Jurkat, Clone E6-1 (cell line): ENCODE measurements at places on chromosomes 16 and 17.

GRCh38 chr16:69328854-69329316 lies 1.5 kb downstream of the PDF start:
- DNase-seq: no peak

- no peak for DNase-seq
Measured at GRCh38 chr16:66207883-66208265, 158.6 kb upstream of the CDH5 start.

DNA sequence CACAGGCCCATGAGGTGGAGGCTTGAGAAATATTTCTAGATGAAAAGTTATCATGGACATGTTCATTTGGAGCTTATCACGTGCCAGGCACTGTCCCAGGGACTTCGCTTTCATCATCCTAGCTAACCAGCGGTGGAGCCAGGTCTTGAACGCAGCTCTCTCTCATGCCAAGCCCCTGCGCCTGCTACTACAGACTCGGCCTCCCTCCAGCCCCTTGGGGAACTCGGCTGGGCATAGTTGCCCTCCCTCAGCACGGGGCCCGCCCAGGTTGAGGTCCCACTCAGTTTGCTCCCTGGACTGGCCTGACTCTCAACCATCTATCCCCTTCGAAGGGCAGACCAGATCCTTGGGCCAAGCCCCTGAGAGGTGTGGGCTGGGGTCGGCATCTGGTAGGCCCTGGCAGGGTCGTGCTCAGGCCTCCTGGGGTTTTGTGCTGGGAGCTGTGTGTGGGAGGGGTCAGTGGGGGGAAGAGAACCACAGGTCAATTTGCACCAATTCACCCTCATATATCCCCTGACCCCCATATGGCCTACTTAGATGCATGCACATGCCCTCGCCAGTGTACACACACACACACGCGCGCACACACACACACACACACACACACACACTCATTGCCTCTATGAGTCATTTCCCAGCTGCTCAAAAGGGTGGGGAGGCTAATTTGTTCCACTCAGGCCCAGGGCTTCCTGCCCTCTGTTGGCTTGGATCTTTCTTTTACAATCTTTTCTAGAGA lies 12.1 kb upstream of the SCN4A start:
- no peak for DNase-seq

DNA sequence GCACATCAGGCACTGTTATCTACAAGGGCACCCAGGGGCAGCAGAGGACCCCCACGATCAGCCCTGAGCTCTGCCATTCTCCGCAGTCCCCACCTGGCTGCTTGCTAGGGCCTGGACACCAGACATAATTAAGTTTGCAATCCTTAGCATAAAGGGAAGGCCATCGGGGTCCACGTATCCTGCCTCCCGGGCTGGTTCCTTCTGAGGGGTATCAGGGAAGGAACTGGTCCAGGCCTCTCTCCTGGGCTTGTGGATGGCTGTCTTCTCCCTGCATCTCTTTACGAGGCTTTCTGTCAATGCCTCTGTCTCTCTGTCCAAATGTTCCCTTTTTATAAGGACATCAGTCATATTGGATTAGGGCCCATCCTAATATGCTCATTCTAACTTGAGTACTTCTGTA lies 77.8 kb downstream of the CYLD start:
- no peak for DNase-seq

DNA sequence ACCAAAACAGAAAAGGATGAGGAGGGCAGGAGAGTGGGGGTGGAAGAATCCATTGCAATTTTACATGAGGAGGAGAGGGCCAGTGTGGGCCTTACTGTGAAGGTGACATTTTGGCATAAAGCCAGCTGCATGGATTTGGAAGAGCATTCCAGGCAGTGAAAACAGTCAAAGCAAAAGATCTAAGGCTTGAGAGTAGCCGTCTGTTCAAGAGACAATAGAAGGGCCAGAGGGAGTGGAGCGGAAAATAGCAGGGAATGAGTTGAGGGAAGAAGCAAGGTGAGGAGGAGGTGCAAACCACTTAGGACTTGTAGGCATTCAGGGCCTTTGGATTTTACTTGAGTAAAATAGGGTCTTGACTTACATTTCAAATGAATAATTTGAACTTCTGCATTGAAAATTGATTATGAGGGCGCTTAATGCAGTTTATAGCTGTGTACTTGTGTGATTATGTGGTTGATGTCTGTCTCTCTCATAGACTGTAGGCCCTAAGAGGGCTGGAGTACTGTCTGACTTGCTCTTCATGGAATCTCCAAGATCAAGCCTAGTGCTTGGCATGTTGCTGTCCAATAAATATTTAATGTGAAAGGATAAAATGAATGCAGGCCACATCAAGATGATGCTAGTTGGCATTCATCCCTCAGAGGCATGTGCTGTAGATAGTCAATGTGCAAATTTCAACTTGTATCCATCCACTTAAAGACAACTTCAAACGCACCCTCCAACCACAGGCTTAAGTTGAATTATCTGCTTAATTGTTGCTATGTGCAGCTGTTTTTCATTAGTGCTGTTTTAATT lies 772.1 kb upstream of the RBFOX1 start:
- DNase-seq: no peak

DNA sequence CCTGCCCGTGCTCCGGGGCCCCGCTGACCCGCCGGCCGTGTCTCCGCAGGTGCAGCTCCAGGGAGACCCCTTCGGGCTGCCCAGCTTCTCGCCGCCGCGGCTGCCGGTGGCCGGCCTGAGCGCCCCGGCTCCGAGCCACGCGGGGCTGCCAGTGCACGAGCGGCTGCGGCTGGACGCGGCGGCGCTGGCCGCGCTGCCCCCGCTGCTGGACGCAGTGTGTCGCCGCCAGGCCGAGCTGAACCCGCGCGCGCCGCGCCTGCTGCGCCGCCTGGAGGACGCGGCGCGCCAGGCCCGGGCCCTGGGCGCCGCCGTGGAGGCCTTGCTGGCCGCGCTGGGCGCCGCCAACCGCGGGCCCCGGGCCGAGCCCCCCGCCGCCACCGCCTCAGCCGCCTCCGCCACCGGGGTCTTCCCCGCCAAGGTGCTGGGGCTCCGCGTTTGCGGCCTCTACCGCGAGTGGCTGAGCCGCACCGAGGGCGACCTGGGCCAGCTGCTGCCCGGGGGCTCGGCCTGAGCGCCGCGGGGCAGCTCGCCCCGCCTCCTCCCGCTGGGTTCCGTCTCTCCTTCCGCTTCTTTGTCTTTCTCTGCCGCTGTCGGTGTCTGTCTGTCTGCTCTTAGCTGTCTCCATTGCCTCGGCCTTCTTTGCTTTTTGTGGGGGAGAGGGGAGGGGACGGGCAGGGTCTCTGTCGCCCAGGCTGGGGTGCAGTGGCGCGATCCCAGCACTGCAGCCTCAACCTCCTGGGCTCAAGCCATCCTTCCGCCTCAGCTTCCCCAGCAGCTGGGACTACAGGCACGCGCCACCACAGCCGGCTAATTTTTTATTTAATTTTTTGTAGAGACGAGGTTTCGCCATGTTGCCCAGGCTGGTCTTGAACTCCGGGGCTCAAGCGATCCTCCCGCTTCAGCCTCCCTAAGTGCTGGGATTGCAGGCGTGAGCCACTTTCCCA lies 5.9 kb downstream of the CTF1 start:
- no peak for DNase-seq

DNA sequence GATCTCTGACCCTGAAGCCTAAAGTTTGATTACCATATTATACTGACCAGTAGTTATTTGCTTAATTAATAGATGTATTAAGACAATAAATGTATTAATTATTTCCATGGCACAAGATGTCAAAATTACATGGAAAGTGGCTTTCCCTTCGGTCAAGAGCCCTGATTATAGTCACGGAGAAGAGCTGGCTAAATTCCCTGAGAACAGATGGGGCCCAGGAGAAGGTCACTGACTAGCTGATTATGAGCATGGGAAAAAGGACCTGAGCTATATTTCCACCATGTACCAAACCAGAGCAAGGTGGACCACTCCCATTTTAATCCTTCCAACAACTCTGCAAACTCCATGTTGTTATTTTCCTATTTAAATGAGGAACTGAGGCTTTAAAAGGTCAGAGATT lies 12.9 kb upstream of the MYO18A start:
- DNase-seq: no peak

DNA sequence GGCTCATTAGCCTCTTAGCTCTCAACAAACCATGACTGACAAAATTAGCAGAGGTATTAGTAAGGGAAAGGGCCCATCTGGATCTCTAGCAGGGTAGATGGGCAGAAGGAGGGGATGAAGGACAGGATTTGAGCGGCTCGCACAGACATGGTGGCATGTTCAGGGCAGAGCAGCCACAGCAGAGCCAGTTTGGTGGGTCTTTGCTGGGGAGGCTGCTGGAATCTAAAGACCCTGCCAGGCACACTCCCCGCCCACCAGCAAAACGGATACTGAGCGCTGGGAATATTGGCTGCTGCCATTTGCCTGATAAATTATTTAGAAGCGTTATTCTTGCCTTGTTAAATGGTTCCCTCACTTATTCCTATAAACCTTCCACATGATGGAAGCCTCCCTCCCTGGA lies 20.7 kb upstream of the NAT9 start:
- no peak for DNase-seq

DNA sequence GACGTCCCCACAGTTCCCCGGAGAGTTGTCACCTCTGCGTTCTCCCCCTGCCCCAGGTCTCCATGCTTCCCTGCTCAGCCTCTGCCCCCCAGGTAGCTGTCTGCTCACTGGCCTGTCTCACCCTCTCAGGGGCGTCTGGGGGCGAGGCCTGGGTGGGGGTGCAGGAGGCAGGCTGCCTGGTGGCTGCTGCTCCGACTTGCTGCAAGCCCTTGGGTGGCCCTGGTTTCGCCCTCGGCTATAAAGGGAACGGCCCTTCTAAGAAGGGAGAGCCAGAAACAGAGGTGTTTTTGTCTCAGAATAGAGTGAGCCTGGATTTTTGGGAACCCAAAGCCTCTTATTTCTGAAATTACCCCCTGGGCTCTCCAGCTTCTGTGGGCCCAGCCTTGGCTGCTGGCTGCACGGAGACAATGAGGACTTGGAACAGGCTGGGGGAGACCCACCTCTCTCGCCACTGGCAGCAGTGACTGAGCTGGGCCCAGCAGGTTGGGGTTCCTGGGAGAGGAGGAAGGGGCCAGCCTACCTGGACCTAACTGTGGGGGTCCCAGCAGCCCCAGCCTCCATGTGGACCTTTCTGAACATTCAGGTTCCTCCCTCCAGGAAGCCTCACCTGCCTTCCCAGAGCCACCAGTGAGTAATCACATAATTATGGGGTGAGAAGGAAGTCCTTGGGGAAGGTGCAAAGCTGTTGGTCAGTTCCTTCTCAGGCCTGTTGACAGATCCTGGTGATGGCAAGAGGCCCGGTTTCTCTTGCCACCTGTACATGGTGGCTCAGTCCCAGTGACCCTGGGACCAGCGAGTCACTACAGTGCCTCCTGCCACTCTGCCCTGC lies 15.5 kb upstream of the SPNS2 start:
- no peak for DNase-seq

DNA sequence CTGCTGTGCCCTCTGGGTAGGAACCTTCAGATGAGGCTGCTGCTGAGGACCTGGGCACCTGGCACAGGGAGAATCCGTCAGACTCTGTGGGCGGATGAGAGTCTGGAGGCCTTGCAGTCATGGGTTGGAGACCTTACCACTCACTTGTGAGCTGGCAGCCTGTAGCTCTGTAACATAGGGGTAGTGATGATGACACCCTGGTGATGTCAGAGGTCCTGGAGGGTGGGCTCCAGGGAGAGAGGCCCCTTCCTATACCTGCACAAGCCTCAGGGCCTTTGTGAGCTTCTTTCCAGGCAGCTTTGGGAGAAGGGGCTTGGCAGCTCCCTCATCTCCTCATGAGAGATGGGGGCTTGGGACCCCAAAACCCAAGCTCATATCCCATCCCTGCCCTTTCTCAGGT lies 1.6 kb downstream of the MIEF2 start:
- DNase-seq: no peak

DNA sequence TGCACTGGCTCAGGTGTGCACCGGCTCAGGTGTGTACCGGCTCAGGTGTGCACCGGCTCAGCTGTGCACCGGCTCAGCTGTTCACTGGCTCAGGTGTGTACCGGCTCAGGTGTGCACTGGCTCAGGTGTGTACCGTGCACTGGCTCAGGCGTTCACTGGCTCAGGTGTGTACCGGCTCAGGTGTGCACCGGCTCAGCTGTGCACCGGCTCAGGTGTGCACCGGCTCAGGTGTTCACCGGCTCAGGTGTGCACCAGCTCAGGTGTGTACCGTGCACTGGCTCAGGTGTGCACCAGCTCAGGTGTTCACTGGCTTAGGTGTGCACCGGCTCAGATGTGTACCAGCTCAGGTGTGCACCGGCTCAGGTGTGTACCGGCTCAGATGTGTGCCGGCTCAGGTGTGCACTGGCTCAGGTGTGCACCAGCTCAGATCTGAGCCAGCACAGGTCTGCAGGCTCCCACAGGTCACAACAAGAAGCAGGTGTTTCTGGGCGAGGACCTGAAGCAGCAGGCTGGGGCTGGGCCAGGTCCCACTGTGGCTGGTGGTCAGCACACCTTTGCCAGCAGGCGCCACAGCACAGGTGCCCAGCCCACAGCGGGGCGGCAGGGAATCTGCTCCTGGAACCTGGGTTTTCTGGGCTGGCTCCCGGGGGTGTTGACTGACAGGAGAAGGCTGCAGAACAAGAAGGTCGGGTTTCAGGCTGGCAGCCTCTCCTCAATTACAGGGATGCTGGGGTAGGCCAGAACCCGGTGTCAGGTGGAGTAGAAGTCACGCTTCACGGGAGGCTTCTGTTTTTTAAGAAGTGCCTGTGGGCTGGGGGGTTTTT lies 17.2 kb downstream of the METRNL start:
- DNase-seq: no peak

GRCh38 chr17:8753136-8753975 lies 5.0 kb downstream of the SPDYE4 start:
- DNase-seq: no peak

- peak; percentile 44 for DNase-seq
Measured at GRCh38 chr17:74780443-74781238, 4.5 kb upstream of the NAT9 start.

- DNase-seq: no peak
Measured at GRCh38 chr16:1887711-1888354, 15.9 kb upstream of the MEIOB start.

DNA sequence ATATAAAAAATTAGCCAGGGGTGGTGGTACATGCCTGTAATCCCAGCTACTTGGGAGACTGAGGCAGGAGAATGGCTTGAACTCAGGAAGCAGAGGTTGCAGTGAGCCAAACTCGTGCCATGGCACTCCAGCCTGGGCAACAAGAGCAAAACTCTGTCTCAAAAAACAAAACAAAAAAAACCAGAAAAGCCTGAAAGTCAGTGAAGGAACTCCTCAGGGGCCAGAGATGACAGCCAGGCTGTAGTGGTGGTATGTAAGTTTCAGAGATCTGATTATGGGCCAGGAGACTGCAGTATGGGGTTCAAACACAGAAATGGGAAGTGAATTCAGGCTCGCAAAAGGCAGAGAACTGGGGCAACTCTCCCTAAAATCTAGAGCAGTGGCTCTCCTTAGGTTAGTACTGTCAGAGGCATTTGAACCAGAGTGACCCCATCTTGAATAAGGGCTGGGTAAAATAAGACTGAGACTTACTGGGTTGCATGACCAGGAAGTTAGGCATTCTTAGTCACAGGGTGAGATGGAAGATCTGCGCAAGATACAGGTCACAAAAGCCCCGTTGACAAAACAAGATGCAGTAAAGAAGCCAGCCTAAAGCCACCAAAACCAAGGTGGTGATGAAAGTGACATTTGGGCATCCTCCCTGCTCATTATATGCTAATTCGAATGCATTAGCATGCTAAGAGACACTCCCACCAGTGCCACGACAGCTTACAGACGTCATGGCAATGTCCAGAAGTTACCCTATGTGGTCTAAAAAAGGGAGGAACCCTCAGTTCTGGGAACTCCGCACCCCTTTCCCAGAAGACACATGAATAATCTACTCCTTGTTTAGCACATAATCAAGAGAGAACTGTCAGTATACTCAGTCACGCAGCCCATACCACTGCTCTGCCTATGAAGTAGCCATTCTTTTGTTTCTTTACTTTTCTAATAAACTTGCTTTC lies 120.2 kb upstream of the XYLT1 start:
- DNase-seq: no peak

- no peak for DNase-seq
Measured at GRCh38 chr17:46756861-46757260, 61.6 kb downstream of the WNT3 start.
